Activated CD4-positive, CD25-positive, alpha-beta regulatory T cell treated with anti-CD3 and anti-CD28 coated beads, Interleukin-2, amount 50 U/mL, for 72 hours (primary cell): ENCODE measurements at places on chromosomes 2 and 18.

DNA sequence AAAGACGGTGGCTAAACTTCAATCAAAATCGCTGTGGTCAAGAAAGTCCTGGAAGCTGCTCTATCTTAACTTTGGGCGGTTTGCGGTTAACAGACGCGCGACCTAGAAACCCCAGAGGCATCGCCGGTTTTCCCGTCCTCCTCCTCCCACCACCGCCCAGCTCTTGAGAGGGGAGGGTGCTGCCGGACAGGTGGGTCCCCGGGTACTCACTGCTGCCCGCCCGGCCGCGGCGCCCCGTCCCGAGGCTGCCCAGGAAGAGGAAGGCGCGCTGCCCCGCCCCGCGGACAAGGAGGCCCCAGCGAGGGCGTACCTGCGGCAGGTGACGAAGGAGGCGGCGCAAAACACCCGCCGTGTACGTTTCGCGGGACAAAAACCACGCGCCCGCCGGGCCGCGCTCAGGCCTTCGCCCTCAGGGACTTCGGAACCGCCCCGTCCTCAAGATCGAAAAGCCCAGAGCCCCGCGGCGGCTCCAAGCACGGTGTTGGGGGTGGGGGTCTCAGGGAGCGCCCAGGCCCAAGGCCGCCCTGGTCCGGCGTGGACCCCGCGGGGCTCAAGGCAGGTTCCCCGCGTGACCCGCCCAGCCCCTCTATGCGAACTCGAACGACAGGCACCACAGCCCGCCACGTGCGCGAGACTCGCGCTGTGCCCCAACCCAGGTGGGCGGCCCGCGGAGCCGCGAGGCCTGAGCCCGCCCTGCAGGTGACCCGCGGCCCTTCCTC, at the start of gene SH3YL1:
SH3YL1 (minus strand) TSS at position 259 of the 719 bp plus-strand sequence; CDS start at position 211, 48 bp downstream.
- peak; percentile 62 for DNase-seq

DNA sequence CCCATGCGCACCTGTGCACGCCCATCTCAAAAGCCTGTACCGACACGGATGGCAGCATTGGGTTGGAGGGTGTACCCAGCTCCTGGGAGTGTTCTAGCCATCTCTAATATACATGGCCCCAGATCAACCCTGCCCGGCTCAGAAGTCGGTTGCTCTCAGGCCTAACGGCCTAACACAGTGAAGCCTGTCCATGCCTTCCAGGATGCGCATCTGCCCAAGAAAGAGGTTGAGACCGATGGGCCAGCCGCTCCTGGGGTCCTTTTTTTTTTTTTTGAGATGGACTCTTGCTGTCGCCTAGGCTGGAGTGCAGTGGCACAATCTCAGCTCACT, 32.1 kb downstream of the PDIA6 start:
- DNase-seq: no peak

DNA sequence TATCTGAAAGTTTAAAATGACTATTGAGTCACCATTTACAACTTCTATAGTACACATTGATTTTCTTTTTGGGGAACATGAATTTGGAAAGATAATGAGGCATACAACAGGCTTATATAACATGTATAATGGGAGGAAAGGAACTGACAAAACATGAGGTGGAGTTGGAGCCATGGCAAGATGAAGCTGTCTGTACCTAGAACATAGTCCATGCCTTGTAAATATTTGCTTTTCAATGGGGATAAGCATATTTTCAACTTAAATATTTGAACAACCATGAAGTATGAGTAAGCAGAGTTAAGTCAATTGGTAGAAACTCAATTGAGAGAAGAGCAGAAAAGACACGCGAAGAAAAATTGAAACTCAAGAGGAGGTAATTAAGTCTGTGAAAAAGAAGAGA, 37.1 kb upstream of the GALNT13 start:
- DNase-seq: no peak

DNA sequence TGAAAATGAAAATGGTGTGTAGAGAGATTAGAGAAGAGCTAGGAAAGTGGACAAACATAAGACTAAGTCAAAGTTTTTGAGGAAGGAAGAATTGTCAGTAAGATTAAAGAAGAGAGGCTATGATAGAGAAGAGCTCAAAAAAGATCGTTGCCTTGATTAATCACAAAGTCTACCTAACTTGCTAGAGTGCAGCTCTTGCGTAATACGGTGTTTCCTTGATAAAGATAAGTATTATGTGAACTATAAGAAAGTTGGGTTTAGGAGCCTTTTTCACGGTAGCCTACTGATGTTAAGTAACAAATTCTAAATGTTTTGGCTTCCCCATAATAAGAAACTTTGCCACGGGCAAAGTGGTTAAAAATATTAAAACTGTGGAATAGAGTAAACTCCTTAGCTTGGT, 226.4 kb upstream of the NRXN1 start:
- DNase-seq: no peak

DNA sequence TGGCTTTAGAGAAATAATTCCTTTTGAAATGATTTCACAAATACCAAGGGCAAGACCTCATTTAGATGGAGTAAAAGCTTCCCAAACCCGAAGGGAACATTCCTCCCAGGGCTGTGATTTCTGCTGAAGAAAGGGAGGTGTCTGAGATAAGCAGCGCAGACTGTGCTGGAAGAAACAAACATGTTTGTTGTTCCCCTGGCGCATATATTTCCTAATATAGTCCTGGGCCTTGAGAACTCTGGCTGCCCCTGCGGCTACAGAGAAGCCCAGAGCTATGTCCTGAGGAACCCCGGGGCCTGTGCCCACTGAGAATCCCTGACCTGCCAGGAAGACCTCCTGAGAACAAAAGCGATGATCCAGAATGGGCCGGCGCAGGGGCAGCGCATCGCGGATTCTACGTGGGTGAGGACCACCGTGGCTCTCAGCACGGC, 372.6 kb upstream of the NT5C1B start:
- DNase-seq: no peak

DNA sequence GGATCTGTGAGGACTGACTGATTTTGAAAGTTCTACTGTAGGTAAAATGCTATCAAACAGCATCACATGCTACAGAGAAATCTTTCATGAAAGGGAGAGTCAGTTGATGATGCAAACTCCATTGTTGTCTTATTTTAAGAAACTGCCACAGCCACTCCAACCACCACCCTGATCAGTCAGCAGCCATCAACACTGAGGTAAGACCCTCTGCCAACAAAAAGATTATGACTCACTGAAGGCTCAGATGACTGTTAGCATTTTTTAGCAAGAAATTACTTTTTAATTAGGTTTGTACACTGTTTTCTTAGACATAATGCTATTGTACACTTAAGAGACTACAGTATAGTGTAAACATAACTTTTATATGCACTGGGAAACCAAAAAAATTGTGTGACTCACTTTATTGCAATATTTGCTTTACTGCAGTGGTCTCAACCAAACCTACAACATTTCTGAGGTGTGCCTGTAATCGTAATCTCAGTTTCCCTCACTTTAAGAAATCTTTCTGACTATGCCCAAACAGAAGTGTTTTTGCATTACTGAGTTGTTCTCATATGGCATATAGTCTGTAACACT, 42.8 kb downstream of the METTL8 start:
- no peak for DNase-seq

DNA sequence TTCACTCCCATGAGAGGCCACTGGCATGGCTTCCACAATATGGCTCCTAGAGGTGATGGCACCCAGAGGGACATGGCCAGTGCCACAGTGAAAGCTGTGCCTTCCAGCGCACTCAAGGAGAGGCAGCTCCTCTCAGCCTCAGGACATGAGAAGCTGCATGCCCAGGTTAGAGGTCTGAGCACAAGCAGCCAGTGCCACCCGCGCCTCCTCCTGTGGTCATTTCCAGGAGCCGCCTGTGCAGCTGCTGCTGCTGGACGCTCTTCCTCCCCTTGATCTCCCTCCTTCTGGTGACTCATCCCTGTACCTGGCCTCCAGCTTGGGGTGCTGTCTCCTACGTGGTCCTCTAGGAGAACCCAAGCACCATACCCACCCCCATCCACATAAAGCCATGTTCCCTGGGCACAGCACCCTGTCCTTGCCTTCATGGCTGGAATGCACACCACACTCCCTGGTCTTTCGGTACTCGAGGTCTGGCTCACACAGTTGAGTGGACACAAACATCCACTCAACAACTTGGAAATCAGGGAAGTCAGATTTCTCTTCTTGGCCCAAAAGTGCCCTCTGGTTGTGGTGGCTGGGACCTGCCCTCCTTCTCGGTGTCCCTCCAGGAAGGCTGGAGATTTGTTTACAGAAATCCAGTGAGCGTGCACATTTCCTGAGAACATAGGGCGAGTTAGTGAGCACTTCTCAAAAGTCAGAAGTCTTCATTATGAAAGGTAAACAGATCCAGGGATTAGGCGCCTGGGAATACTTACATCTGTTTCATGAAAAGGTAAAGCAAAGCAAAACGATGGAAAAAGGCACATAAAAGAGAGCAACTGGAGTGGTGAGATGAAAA, 96.7 kb downstream of the EIPR1 start:
- no peak for DNase-seq

DNA sequence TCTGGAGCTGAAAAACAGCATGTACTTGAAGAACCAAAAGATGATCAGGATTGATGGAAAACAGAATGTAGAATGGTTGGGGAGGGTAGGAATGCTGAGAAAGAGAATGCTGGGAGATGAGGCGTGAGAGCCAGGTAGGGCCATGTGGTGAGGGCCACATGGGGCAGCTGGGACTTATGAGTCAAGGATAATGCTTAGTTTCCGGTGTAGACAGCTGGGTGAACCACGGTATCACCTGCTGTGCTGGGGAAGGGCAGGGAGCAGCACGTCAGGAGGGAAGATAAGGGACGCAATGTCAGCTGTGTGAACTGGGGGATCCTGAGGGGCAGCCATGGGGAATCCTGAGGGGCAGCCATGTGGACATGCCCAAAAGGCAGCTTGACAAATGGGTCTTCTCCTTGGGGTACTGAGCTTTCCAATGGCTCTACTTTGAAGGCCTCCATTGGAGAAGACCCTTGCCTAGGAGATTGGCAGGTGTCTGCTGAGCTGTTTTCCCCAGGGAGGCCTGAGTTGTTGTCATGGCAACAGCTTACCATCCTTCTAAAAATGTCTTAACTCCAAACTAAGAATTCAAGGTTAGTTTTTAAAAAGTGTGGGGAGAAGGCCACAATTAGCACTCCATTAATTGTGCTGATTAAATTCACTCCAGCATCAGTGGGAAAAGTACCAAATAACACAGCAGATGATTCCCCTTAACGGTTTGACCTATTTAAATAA, 51.1 kb downstream of the MTHFD2 start:
- DNase-seq: no peak

GRCh38 chr18:2883076-2883735, 36.4 kb downstream of the EMILIN2 start:
- peak; percentile 40 for DNase-seq

DNA sequence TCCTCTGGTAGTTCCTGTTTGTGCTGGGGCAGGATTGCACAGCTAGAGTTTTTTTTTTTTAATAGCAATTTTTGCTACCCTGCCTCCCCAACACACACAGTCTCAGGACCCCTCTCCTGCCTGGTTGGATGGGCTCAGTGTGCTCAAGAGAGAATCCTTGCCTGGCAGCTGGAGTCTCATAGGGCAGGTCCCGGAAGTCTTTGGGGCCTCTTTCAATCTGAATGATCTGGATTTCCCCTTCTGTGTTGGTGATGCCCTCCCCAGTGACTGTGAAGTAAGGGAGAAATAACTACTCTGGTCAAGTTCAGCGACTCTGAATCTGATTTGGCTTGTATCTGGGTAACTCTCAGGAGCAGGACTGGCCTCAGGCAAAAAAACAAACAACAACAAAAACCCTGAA, 220.6 kb upstream of the LRRTM1 start:
- DNase-seq: no peak

DNA sequence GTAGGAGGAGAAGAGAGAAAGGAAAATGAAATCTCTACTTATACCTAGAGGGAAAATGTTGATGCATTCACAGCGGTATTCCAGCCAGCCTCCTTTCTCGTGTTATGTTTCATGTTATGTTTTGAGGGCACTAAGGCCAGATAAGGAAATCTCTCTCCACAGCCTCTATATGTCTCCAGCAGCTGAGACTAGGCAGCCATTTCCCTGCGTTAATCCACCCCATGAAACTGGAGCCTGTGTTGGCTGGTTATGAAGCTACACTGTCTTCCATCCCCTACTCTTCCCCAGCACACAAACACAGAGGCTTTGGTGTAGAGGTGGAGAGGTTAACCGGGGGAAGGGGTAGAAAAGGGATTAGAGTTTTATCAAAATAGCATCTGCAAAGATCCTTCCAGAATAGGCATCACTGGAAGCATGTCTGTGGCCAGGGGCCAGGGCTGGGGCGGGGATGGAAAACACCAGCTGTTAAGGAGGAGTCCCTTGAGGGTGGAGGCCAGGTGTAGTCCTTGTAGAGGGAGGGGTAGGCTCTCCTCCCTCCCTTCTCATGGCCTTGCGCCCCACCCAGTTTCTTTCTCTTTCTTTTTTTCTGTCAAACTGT, 100.9 kb upstream of the TNP1 start:
- DNase-seq: no peak

GRCh38 chr2:47658646-47659320, 124.2 kb upstream of the MSH6 start:
- no peak for DNase-seq

DNA sequence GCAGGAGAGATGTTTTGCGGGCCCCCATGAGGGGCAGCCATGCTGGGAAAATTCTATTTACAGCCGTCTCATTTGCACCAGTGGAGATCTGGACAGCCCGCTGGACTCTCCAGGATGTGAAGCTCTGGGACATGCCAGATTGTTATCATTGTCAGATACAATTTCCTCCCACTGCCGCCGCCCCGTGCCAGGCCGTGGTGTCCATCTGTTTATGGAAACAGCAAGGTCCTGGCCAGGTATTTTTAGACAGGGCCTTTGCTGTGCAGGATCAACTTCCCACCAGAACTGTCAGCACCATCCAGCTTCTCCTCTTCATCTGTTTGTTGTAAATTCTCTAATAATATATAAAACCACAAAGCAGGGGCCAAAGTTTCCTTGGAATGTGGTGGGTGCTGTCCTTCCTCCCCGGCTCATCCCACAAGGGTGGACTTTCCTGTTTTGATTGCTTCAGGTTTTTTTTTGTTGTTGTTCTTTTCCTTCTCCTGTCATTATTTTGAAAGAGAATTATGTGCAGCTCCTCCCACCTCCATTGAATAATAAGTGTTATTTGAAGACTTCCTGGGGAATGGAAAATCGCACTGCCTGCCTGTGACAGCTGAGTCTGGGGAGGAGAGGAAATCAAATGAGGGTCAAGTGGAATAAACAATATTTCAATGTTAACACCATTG, 398.1 kb downstream of the TNS1 start:
- DNase-seq: no peak

DNA sequence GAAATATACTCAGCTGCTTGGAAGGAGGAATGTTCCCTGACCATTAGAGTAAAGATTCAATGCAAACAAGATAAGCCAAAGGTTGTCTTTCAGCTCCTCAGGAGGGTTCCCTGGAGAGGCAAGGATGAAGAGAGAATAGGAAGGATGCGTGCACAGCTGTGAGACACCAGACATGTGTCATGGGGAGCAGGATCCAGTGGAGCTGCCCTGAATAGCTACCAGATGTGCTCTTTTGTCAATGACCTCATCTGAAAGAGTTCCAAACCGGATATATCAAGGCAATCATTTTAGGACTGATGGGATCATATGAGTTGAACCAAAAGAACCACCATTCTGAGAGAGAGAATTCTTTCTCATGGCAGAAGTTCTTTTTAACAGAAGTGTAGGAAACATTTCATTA, 490.6 kb downstream of the IRS1 start:
- no peak for DNase-seq
